ENCODE measurements at places on chromosomes 16 and 17.

- DNase-seq: no peak
Observed at GRCh38 chr16:21227866-21228265, 5.6 kb upstream of the ANKS4B start.

GRCh38 chr16:72905581-72905980, 142.3 kb downstream of the ZFHX3 start:
- DNase-seq: no peak

GRCh38 chr16:64627288-64627687, 494.6 kb downstream of the CDH11 start:
- DNase-seq: no peak

- DNase-seq: no peak
Observed at GRCh38 chr16:56191156-56191815, at the start of gene GNAO1. GNAO1 (plus strand) TSS chr16:56191489; CDS start chr16:56192236, 747 bp downstream.

GRCh38 chr17:6643451-6644125, 2.7 kb downstream of the TXNDC17 start:
- DNase-seq: no peak

GRCh38 chr17:4152471-4152870, 9.5 kb downstream of the CYB5D2 start:
- DNase-seq: peak; percentile 29

DNA sequence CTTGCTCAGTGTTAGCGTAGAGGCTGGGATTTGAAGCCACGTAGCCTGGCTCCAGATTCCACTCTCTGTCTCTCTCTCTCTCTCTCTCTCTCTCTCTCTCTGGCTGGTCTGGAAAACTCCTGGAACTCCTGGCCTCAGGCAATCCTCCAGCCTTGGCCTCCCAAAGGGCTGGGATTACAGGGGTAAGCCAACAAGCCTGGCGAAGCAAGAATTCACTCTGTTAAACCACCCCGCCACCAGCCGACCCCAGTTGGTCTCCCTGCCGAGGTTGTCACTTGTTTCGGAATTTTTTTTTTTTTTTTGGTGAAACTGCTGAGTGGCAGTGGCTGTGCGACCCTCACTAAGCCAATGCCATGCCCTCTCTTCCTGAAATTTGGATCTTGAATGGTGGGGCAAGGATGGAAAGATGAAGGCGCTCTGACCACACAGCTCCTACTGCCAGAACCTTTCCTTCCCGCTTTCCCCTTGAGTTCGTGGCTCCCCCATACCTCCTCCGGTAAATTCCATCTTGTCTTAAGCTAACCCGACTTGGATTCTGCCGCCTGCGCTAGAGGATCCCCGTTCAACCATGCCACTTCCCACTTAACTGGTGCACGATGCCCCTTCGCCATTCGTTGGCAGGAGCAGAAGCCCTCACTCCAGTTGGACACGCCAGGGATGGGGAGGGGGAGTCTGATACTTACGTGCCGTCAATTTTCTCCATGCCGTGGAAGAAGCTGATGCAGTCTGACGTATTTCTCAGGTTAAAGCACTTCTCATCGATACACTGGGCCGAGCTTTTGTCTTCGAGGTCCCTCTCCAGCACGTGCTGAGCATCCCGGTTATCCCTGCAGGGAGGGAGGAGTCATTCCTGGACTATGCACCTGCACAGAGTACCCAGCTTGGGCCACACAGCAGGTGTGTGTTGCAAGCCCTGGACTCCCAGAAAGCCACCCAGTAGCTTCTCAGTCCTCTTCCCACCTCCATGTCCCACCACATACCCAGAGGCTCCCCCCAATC, 13.1 kb downstream of the TEKT5 start:
- no peak for DNase-seq

DNA sequence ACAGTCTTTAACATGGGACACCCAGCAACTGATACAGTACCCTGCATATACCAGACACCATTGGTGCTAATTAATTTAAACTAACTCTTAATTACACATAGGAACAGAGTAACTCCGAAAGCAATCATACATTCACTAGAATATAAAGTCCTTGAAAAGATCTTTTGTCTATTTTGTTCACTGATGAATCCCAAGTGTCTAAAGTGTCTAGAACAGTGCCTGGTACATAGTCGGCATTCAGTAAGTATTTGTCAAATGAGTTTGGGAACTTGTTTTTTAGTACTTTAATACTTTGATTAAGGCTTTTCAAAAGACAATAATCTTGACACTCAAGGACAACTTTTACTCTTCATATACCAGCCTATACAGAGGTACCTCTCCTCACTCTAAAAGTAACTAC, 13.8 kb downstream of the YWHAE start:
- no peak for DNase-seq

All from AG04449 (cell line).